ENCODE measurements at places on chromosomes 1 and 21.

GRCh38 chr1:229557200-229557850 is 1.2 kb downstream of the ABCB10 start:
- no peak for DNase-seq

- DNase-seq, result no peak
Measured at GRCh38 chr1:230573658-230574057, 68.6 kb upstream of the COG2 start.

- DNase-seq, result peak; percentile 22
Measured at GRCh38 chr1:111515291-111516004, 12.0 kb upstream of the ADORA3 start.

- DNase-seq, result no peak
Measured at GRCh38 chr1:118337346-118337745, 152.3 kb upstream of the SPAG17 start.

DNA sequence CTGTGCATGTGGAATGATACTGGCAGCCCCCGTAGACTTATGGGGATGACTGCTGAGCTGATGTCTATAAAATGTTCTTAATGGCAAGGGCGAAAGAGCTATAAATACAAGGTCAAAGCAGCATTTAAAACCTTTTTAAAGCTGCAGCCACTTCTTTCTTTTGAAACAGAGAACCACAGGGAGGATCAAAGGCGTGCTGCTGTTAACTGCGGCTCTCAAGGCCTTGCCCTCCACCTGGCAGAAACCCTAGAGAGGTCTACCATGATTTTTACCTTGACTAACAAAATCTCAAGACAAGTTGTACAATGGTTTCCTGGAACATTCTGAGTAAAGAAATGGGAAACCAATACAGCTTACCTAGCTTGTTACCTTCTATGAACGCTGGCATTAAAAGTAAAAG is 89.7 kb downstream of the SLC45A1 start:
- no peak for DNase-seq

DNA sequence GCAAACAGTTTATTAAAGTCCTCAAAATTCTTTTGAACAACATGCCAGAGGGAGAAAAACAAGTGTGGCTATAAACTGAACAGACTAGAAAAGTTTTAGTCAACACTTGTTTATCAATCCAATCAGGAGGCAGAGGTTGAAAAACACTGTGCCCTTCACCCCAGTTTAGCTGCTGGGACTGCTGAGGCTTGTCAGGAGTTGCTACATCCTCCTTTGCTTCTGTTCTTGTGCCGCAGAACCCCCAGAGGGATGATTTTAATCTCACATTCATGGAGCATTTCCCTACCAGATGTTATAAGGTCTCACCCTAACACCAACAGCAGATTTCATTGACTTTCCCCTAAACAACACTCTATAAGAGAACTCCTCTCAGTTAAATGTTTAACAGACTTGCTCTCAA is 321.2 kb downstream of the VAV3 start:
- peak; percentile 56 for DNase-seq

GRCh38 chr1:109399326-109399957 is 1.7 kb upstream of the SORT1 start:
- DNase-seq, result peak; percentile 25

- DNase-seq, result no peak
Measured at GRCh38 chr21:28431527-28432200, 561.0 kb downstream of the LTN1 start.

GRCh38 chr1:15160626-15161025 is 7.1 kb downstream of the TMEM51 start:
- DNase-seq, result no peak

- DNase-seq, result no peak
Measured at GRCh38 chr1:76625886-76626678, 241.2 kb upstream of the ST6GALNAC5 start.

DNA sequence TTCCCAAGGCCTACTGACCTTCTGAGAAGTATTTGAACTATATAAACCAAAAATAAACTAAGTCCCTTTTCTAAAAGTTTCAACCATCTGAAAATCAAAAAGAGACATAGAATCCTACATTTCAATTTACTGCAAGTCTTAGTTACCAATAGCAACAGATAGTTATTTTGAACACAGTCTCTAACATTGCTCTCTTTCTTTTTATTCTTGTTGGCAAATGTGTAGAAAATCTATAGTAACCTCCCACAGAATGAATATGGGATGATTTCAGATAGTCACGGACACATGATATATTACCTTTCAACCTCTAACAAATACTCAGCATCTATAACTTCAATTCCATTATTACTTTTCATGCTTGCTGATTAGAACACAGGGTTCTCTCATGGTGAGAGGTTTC is 68.9 kb upstream of the RAB3GAP2 start:
- DNase-seq, result no peak

GRCh38 chr1:234114648-234115307 is 210.3 kb downstream of the SLC35F3 start:
- DNase-seq, result no peak

DNA sequence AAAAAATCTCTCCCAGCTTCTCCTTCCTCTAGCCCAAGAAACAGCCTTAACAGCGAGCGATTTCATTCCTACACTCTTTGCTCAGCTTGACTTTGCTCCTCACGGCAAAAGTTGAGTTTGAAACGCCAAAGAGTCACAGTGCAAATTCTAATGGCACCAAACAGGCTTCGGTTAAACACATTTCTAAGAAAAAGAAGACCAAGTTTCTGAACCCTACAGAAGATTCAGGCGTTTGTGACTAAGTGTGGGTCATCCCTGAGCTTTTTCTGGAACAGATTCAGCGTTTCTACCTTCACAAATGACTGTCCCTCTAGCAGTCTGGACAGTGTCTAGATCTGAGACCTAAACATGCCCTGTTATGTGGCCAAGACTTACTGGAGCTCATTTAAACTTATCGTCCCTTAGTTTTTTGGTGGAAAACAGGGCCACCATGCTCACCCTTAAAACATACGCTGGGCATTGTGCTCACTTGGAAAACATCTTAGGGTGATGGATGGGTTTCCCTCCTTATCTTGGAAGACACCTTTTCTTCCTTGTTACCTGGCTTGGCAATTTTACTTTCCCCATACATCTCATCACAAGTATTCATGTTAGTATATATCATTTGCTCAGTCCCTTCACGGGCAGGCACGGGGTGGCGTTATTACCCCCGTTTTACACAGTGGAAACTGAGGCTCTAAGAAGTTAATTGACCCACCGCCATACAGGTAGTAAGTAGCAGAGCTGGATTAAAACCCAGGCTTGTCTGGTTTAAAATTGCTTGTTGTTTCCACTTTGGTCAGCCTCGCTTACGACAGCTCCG is 1.0 kb downstream of the C1orf198 start:
- no peak for DNase-seq

DNA sequence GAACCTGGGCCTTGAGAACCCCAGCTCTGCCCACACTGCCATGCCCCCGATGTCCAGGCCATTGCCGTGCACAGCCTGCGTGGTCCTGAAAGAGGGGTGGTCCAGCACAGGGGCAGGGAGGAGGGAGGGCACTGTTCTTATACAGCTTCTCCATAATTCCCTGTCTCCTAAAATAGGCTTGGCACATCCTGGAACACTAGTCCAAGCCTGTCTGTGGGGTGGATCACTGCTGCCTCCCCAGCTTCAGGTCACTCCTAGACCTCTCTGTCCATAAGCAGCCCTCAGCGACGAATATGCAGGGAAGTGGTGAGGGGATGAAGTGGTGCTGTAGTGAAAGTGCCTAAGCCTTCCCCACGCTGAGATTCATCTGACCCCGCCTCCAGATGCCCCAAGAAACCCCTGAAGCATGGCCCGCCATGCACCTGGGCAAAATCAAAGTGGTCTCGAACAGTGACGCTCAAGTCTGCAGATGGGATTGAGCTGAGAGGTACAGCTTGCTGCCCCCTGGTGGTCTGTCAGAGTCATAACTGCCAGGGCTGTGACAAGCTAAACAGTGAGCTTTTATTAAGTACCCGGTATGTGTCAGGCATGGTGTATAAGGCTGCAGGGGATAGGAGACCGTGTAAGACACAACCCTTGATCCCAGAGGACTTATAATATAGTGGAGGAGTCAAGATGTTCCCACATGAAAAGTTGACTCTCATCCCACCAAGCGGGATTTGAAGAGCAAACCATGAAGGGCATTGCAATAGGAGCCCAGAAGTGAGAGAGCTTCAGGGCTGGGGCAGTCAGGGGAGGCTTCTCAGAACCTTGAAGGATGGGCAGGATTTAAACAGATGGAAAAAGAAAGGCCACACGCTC is 66.6 kb downstream of the FAM163A start:
- DNase-seq, result no peak

DNA sequence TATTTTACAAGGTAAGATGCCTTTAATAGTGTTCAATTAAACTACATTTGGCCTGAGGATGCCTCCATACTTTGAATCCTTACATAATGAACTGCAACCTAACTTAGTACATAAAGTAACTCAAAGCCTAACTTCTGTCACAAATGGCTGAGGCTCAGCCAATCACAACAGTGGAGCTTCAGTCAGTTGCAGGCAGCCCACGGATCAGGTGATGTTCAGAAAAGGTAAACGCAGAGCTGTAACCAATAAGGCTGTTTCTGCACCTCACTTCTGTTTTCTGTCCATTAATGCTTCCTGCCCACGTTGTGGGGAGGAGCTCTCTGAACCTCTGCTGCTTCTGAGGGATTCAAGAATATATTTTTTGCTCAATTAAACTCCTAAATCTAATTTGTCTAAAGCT is 94.8 kb upstream of the KIAA0040 start:
- no peak for DNase-seq

- DNase-seq, result no peak
Measured at GRCh38 chr1:233667741-233668140, 53.8 kb downstream of the KCNK1 start.

- DNase-seq, result no peak
Measured at GRCh38 chr1:22508329-22508728, 55.0 kb upstream of the EPHA8 start.

GRCh38 chr1:43432171-43432860 is 21.4 kb downstream of the HYI start:
- no peak for DNase-seq

GRCh38 chr1:234606784-234607108 is 3.2 kb downstream of the IRF2BP2 start:
- DNase-seq, result no peak

- no peak for DNase-seq
Measured at GRCh38 chr1:214216021-214216420, 64.9 kb upstream of the SMYD2 start.

GRCh38 chr1:245153552-245154428 is 995 bp upstream of the KIF26B start:
- no peak for DNase-seq

GRCh38 chr1:178434360-178434759 is 62.4 kb downstream of the CLEC20A start:
- DNase-seq, result no peak

DNA sequence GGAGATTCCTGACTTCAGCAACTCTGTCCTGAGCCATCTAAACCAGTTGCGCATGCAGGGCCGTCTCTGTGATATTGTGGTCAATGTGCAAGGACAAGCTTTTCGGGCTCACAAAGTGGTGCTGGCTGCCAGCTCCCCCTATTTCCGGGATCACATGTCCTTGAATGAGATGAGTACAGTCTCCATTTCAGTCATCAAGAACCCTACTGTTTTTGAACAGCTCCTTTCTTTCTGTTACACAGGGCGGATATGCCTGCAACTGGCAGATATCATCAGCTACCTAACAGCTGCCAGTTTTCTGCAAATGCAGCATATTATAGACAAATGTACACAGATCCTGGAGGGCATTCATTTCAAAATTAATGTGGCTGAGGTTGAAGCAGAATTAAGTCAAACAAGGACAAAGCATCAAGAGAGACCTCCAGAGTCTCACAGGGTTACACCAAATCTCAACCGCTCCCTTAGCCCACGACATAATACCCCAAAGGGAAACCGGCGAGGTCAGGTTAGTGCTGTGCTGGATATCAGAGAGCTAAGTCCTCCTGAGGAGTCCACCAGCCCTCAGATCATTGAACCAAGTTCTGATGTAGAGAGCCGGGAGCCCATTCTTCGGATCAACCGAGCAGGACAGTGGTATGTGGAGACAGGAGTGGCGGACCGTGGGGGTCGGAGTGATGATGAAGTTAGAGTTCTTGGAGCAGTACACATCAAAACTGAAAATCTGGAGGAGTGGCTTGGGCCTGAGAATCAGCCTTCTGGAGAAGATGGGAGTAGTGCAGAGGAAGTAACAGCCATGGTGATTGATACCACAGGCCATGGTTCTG is 2.3 kb downstream of the ZBTB37 start:
- peak; percentile 68 for DNase-seq
